Skeletal muscle cell (primary cell): ENCODE measurements at places on chromosomes 2 and 18.

- peak; percentile 15 for DNase-seq
Measured at GRCh38 chr18:63511285-63511684, 30.9 kb upstream of the SERPINB12 start.

GRCh38 chr2:14303366-14304115, 329.0 kb upstream of the LRATD1 start:
- no peak for DNase-seq

GRCh38 chr18:55395799-55396198, 192.2 kb downstream of the TCF4 start:
- DNase-seq = no peak

DNA sequence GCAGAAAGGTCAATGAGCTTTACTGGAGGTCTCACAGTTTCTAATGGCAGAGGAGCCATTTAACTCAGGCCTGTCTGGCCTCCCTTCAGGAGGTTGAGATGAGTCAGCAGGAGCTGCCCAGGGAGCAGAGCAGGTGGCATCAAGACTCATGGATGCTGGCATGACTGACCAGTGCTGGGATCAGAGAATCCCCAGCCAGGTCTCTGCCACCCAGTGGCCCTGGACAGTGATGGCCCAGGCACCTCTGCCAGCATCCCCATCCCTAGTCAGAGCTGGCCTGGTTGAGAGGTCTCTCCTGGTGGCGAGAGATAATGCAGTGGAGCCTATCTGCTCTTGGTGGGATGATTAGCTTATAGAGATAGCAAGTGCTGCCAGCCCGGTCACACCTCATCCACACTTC, 43.1 kb downstream of the GYPC start:
- DNase-seq = no peak
